ENCODE measurements at places on chromosomes 2 and 18. TPM values are rescaled to one million over a fixed set of nuclear protein-coding genes. Genes with fewer than 3 reads are reported as not detected.

The KCNK3 gene
- 0.12 TPM for total RNA-seq

The DSEL gene
- 25.8 TPM for total RNA-seq

The RAB3GAP1 gene
- total RNA-seq: 36.8 TPM

The UGT1A4 gene
- total RNA-seq: 0.04 TPM

GRCh38 chr18:55500316-55501086 lies 87.5 kb downstream of the TCF4 start:
- DNase-seq: peak; percentile 86

DNA sequence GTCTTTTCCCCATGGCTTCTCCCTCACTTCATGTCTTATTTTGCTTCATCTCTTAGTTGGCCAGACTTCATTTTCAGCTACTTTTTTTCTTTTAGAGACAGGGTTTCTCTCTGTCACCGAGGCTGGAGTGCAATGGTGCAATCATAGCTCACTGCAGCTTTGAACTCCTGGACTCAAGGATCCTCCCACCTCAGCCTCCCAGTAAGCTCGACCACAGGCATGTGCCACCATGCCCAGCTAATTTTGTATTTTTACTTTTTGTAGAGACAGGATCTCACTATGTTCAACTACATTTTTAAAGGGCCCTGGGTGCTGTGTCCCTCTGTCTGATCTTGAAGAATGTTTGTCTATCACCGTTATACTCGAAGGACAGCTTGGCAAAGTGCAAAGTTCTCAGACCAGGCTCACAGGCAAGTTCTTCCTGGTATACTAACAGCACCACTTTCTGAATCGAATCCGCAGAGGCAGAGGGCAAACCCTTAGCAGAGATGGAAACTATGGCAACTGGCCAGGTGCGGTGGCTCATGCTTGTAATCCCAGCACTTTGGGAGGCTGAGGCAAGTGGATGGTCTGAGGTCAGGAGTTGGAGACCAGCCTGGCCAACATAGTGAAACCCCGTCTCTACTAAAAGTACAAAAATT lies 60.9 kb downstream of the SOWAHC start:
- DNase-seq: no peak

DNA sequence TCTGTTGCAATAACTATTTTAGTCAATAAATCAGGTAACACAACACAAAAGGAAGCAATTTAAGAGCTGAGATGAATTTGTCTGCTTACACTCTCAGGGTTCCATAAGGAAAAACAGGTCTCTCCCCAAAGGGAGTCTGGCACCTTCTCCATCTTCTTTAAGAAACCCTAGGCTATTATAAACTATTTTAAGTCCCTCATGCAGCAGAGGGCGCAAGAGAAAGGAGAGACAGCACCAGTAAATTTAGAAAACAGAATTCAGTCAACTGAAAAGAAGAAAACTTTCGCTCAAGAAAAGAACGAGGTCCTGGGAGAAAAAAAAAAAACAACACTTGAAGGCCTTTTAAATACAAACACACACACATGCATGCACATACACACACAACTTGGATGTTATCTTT lies 19.1 kb downstream of the SULT1C4 start:
- peak; percentile 32 for DNase-seq

DNA sequence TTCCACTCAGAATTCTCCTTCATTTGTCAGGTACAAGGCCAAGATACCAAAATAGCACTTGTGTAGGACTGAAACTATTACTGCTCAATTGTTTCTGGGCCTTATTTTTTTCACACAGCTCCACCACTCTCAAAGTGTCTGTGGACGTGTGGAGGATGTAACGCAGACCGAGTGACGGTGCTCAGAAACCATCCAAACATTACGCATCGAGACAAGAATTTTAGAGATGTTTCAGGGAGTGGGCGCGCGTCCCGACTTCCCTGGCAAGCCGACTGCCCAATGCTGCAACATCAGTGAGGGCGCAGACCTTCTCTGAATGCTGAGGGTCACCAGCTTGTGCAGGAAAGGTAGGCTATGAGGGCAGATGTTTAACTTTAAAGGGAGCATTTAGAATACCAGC lies 108.4 kb downstream of the GATA6 start:
- DNase-seq: no peak

DNA sequence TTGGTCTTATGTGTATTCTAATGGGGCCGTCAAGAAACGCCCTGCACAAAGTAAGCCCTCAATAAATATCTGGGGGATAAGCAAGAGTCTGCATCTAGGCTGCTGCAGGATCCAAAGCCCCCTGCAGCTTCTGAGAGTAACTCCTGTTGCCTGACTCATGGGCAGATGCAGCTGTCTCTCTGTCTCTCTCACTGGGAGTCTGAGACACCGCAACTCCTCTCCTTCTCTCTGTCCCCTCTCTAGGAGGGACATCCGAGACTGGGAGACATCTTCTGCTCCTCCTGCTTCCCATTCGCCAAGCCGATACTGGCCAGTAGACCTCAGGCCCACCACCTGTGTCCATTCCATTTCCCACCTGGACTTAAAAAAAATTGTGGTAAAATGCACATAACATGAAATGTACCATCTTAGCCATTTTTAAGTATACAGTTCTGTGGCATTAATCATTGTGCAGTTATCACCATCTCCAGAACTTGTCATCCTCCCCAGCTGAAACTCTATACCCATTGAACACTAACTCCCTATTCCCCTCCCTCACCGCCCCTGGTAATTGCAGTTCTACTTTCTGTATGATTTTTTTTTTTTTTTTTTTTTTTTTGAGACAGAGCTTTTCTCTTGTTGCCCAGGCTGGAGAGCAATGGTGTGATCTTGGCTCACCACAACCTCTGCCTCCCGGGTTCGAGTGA lies 20.1 kb downstream of the DYSF start:
- no peak for DNase-seq

DNA sequence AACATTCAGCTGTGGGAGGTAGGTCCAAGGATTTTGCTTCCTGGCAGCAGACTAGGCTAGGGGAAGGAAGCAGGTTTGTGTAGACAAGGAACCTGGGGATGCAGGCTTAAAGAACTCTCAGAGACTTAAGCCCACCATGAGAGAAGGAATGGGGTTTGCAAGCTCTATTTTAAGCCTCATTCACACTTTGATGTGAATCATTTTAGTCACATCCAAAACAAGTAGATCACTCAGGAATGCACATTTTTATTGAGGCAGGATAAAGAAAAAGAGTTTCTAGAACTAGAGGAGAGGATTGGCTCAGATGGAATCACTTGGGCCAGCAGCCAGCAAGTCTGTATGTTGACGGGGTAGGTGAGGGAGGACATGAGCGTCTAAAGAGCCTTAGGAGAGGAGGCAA lies 3.3 kb upstream of the NAPG start:
- DNase-seq: no peak

- DNase-seq: no peak
Observed at GRCh38 chr2:206193671-206194357, 34.1 kb downstream of the EEF1B2 start.

DNA sequence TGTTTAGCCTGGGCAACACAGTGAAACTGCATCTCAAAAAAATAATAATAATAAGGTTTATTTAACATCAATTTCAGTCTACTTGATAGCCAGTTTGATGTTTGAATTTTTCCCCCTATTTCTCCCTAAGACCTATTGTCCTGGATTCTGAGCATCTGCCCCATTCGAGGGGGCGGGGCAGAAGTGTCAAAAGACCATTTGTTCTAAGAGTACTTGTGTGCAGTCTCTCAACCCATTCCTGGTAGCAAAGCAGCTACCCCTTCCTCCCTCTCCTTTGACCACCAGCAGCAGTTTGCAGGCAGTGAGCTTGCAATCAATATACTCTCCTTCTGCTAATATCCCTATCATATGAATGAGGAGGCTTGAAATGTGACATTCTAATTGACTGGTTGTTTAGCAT lies 71.9 kb downstream of the VWC2L start:
- no peak for DNase-seq
